ENCODE measurements at places on chromosomes 11 and 22.

- DNase-seq: no peak
These were observed 9.9 kb upstream of the SLC37A2 start for GRCh38 chr11:125053167-125053566.

GRCh38 chr11:104422324-104422944 is 258.5 kb upstream of the PDGFD start:
- DNase-seq: no peak

DNA sequence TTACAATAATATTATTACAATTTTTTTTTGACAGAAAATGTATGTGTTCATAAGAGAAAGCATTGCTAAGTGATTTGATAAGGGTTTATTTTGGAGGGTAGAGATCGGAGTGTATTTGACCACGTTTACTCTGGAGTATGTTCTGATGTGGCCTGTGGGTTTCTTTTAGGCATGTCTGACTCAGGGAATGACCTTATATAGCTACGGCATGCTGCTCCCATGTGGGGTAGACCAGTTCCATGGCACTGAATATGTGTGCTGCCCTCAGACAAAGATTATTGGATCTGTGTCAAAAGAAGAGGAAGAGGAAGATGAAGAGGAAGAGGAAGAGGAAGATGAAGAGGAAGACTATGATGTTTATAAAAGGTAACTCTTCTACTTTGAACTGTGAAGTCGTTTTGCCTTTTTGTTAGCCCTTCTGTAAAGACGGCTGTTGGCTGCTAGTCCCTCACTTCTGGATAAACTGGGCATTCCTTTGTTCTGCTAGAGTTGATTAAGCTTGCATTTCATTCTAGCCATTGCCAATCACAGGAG is 38.1 kb upstream of the ST14 start:
- no peak for DNase-seq

- DNase-seq: no peak
These were observed 409.7 kb downstream of the SHANK2 start for GRCh38 chr11:70842701-70843100.

- no peak for DNase-seq
These were observed 56.2 kb downstream of the MICAL3 start for GRCh38 chr22:17968126-17968525.

DNA sequence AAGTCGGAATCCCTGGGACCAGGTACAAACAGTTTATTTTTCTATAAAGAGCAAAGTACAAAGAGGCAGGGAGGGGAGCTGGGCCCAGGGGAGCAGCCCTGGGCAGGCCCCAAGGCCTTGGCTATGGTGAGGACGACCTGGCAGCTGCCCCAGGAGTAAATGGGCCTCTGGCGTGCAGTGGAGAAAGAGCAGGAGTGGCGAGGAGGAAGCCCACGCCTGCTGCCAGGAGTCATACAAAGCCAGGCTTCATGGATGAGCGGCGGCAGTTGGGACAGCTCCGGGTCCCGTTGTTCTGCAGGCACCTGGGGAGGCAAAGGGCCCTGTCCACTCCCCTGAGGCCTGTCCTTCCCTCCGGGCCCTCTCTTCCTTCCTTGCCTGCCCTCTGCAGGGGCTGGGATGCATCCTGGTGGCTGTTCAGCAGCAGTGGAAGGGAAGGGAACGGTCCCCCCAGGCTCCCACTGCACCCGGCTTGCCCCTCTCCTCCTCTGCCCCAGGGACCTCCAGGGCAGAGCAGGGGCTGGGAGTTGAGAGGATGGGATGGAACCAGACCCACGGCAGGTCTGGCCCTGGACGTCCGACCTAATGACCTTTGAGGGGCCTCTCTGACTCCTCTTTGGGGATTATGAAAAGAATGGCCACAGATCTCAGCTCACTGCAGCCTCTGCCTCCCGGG is 11.1 kb downstream of the RAPSN start:
- DNase-seq: no peak

DNA sequence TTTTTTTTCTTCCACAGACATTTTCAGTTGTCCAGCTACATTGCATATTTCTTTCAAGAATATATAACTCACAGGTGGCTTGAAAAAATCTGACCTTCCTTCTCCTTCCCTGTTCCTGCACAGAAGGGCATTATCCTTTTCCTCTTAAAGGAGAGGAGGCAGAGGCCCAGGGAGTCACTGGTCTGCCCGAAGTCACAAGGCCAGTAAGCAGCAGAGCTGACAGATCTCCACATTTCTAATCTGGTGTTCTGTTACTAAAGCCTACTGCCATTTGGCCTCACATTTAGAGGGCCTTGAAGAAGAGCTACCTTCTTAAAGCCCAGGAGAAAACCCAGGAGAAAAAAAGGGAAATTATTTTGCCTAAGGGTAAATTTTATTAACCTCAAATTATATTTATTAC is 12.3 kb downstream of the ENDOD1 start:
- no peak for DNase-seq

DNA sequence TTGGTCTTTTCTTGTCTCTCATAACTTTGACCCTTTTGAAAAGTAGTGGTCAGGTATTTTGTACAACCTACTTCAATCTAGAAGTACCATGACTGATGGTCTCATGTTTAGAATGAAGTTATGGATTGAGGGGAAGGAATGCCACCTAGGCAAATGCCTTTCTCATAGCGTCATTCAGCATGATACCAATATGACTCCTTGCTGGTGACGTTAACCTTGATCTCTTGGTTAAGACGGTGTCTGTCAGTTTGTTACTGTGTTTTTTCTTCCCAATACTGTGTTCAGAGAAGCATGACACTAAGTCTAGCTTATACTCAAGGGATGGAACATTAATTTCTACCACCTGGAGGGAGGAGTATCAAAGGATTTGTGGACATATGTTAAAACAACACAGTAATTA is 130.9 kb downstream of the KIF18A start:
- DNase-seq: no peak

- no peak for DNase-seq
These were observed 162.2 kb upstream of the NECTIN1 start for GRCh38 chr11:119891055-119891768.

DNA sequence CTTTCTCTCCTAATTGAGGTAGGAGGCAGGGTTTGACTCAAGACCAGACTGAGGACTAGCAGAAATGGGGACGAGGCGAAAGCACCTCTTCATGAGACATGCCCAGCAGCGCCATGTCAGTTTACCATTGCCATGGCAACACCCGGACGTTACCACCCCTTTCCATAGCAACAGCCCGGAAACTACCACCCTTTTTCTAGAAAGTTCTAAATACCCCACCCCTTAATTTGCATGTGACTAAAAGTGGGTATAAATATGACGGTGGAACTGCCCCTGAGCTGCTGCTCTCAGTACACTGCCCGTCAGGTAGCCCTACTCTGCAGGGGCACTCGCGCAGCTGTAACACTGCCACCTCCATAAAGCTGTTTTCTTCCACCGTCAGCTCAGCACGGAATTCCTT is 5.9 kb upstream of the RAC2 start:
- no peak for DNase-seq

DNA sequence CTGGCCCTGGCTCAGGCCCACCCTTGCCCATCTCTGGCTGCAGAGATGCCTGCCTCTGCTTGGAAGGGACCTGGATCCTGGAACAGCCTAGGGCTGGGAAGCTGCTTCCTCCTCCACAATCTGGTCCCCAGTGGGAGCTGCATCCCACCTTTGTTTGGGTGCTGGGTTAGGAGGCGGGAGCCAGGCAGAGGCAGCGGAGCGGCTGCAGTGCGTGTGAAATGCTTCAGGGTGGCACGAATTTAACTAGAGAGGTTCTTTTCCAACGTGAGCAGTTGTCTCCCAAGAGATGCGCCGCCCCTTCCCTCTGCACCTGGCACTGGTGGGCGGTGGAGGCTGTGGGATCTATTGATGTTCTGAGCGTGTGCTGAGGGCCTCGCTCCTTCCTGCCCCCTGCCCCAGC is 31.6 kb downstream of the BRSK2 start:
- DNase-seq: no peak

GRCh38 chr11:134577751-134578395 is 165.8 kb upstream of the B3GAT1 start:
- no peak for DNase-seq

- DNase-seq: no peak
These were observed 48.0 kb upstream of the NARS2 start for GRCh38 chr11:78622666-78623065.

DNA sequence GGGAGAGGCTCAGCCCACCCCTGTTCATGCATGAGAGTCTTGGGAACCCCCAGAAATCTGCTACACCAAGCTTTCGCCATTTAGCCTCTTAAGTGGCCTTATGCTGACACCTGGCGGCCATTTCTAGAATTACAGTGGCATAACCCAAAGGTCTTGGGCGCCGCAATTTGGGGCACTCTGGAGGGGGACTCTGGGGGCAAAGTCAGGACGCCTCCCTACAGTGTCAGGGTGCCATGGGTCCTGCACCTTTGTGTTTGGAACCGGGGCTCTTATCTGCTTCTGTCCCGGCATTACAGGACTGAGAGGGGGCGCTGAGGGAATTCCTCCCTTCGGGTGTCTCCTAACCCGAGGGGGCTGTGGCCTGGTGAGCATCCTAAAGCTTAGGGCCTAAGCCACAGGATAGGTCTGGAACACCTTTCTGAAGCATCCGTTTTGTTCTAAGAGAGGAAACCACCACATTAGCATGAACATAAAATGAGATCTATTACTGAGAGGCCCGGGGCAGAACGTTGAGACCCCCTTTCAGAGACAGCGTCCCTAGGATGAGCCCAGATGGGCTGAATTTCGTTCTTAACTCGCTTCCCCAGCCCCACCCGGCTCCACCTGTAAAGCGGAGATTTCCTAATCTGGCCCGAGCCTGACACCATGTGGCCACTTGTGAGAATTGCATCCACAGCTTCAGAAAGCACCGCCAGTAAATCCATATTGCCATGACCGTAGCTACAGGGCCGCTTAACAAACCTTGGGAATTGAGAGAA is 9.3 kb downstream of the INS start:
- DNase-seq: peak; percentile 79

GRCh38 chr11:92053216-92053615 is 171.4 kb upstream of the FAT3 start:
- DNase-seq: no peak

- no peak for DNase-seq
These were observed 761.1 kb downstream of the BRD1 start for GRCh38 chr22:49066619-49067018.

GRCh38 chr22:27372364-27372763 is 429.2 kb downstream of the MN1 start:
- DNase-seq: no peak

- no peak for DNase-seq
These were observed 12.4 kb downstream of the SLC25A18 start for GRCh38 chr22:17575681-17576080.

DNA sequence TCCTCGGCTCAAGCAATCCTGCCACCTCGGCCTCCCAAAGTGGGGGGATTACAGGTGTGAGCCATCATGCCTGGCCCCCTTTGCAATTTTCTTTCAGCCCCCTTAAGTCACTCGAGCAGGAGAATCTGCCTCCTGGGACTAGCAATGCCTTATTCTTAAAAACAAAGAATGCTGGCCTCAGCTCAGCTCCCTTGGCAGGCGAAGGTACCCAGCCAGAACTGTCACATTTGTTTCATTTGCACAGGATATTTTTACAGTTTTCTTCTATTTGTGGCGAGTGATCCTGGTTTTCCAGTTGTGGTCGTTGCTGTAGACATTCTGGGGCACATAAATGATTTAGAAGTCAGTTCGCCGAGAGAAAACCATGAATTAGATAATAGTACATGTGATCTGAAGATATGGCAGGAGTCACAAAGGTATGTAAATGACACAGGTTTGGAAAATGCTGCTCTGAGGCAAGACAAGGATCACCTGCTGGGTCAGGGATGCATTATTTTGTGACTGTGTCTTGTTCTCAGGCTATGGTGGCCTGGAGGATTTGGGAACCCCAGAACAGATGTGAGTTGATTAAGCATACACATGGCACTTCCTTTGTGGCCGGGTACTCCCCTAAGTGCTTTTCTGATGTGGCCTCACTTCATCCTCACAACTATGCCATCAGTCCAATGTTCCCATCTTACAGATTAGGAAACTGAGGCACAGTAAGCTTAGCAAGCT is 51.2 kb upstream of the SLC22A12 start:
- no peak for DNase-seq

- DNase-seq: no peak
These were observed 106.3 kb upstream of the CARD18 start for GRCh38 chr11:105245781-105246315.

DNA sequence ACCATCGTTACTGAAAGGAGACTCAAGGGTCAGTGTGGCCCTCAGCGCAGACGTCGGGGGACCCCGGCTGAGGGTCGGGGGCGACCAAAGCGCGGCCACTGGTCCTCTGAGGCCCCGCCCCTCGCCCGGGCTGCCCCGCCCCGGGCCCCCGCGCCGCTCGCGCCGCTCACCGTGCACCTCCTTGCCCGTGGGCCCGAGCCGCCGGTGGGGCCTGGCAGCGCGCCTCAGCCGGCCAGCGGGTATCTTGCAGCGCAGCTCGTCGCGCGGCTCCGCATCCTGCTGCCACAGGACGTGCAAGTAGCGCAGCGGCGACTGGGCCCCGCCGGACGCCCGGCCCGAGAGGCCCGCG is 419 bp downstream of the ANKRD54 start:
- DNase-seq: no peak

- no peak for DNase-seq
These were observed 3.7 kb downstream of the TMEM123 start for GRCh38 chr11:102448869-102449224.
